ENCODE measurements at places on chromosomes 5 and 9.

DNA sequence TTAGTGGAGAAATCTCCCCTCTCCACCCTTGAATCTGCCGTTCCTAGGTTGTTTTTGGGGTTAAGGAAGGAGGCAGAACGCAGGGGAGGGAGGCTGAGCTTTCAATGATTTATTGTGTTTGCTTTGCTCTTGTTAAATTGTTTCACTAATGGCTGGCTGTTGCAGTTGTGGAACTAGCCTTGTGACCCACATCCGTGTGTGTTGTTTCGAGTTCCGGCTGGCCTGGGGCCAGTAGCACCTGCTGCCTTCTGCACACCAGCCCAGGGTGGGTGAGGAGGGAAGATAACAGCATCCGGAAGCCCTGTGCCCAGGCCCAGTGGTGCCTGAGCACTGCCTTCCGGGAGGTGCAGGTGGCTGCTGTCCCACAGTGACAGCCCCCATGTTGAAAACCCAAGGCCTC, 3.6 kb downstream of the ERGIC1 start:
- DNase-seq = no peak

DNA sequence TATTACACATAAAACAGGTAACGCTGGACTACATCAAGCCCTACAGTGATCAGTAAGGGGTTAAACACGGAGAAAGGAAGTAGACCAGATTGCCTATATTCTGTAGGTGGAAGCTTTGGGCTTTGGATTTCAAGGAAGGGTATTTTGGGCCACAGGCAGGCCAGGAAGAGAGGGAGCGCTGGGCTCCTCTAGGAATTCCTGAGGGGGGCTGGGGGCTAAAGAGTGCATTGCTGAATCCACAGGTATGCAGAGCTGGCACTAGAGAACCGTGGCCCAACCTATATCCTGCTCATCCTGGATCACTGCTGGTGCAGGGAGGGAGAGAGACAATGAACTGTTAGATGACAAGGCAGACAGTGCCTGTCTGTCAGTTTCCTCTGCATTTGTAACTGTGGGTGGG, 367.1 kb downstream of the CSNK1G3 start:
- DNase-seq = no peak

DNA sequence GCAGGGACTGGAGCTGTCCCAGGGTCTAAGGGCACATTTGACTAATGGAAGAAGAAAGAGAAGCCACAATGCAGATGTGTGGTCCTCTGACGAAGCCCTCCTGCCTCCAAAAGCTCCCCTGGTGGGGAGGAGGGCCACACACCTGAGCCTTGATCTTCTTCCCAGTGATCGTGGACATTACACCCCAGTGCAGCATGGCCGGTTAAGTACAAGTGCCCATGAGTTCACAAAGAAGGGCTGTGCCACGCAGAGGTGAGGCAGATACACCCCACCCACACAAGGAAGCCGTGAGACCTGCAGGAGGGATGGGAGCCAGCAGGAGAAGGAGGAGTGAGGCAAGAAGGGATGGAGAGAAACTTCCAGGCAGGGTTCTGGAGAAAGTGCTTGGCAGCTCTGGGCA, 199.0 kb upstream of the MVB12B start:
- DNase-seq = no peak

GRCh38 chr9:19173598-19174125, 46.4 kb upstream of the PLIN2 start:
- no peak for DNase-seq

- DNase-seq = peak; percentile 44
Measured at GRCh38 chr5:37637165-37637845, 202.5 kb downstream of the GDNF start.

All from EL (cell line).